ENCODE measurements at places on chromosomes 3 and 15.

- no peak for DNase-seq
Measured at GRCh38 chr3:46944191-46944590, 32.4 kb downstream of the CCDC12 start.

DNA sequence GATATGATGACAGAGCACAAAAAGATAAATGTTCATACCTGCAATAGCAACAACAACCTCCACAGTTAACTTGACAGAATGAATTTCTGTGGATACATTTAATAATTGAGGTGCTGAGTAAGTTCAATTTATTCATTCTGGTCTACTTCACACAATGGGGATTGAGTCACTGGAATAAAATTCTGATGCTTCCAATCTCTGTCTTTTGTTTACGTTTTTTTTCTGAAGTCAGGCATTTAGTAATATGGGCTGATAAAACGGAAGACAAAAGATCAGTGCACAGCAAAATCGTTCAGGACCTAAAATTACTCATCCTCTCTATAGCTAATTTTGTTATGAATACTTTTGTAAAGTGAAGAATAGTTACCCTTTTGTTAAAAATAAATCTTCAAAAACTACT, 565.9 kb upstream of the CCDC54 start:
- no peak for DNase-seq

DNA sequence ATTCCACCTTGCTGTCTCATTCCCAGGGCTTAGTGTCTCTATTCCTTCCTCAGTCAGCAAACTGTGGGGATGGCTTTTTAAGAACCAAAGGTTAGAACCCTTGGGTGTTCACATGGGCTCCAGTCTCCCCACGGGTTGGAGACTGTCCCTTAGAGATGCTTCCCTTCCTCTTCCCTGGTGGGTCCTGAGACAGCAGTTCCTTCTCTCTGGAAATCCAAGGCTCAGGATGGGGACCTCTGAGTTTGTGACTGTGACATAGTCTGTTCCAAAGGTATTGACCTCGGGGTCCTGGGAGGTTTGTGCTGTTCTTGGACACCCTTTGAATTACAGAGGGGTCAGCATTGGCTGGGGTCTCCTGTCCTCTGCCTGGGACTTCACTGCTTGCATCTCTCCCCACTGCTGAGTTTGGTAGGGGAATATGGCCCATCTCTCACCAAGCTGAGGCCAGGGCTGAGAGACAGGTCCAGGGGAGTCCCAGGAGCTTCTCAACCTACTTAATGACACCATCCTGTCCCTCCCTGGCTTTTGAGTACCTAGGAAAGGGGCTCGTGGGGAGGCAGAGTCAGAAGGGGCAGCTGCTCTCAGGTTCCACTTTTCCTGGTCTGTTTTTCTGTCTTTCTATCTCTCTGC, 1.5 kb downstream of the GRM2 start:
- DNase-seq = no peak

GRCh38 chr15:90173372-90173771, 27.8 kb upstream of the SEMA4B start:
- no peak for DNase-seq

GRCh38 chr3:154144825-154145465, 23.8 kb downstream of the ARHGEF26 start:
- no peak for DNase-seq

GRCh38 chr15:78072080-78072892, 5.2 kb downstream of the TBC1D2B start:
- DNase-seq = no peak

- DNase-seq = no peak
Measured at GRCh38 chr3:124201786-124202185, 209.9 kb upstream of the ROPN1 start.

DNA sequence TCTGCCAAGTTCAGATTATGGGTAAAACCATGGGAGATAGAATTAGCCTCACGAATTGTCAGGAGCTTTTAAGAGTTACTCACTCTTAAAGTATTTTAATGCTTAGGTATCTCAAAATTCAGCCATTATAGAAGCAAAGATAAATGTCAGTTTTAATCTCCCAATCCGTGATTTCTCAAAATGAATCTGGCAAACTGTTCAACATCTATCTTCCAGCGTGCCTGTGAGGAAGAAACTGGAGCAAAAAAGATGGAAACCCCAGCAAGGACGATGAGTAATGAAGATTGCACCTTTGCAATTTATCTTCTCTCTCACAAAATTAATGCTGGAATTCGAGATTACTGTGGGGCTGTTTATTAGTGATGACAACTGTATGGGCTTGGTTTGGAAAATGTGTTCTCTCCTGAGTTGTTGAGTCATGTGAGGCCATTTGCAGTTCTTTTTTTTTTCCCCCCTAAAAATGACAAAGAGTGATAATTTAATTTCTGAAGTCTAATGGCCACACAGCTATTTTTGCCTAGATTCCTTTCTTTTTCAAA, 70.5 kb downstream of the PYDC2 start:
- DNase-seq = no peak

GRCh38 chr3:183310936-183311335, 57.9 kb downstream of the B3GNT5 start:
- no peak for DNase-seq

DNA sequence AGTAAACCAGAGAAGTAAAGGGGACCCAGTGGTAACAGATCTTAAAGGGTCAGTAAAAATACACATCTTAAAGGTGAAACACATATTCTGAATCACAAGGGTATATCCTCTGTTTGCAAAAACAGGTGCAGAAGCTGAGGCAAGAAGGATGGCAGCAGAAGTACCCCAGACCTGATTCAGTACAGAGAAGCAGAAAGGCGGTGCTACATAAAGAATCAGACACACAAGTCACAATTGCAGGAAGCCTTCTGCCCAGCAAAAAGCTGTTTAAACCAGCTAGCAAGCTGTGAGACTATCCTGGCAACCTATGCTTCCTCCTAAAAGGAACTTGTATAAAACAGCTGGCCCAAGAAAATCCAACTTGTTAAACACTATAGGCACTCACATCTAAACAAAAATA, 49.4 kb downstream of the ZNF280D start:
- no peak for DNase-seq

Measured in GM06990 (cell line).